Left cardiac atrium (tissue), 4 donors: ENCODE measurements at places on chromosomes 7 and 10. TPM values are rescaled to one million over a fixed set of nuclear protein-coding genes. Genes with fewer than 3 reads are reported as not detected.

DNA sequence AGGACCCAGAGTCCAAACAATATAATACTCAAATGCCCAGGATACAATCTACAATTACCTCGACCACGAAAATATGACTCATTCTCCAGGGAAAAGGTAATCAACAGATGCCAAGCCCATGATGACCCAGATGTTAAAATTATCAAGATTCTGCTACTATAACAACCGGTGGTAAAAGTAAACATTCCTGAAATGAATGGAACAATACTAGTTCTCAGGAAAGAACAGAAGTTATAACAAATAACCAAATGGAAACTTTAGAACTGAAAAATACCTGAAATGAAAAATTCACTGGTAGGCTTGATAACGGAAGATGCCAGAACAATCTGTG lies 34.1 kb upstream of the GUSB start:
- no peak for DNase-seq

DNA sequence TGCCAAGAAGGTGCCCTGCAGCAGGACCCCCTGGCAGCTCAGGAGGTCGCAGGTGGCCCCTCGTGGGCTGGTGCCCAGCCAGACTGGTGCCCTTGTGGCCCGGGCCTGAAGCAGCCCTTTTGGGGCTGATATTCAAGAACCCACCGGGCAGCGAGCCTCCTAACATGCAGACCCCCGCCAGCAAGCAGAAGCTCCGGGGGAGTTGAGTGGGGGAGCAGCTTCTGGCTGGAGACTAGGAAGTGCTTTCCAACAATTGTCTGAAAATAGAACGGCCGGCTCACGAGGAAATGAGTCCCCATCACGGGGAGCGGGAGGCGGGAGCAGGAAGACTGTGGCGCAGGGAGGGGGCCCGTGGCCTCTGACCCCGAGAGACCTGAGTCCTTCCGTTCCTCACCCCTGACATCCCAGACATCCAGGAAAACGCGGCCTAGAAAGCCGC lies 9.5 kb upstream of the INTS1 start:
- no peak for DNase-seq

DNA sequence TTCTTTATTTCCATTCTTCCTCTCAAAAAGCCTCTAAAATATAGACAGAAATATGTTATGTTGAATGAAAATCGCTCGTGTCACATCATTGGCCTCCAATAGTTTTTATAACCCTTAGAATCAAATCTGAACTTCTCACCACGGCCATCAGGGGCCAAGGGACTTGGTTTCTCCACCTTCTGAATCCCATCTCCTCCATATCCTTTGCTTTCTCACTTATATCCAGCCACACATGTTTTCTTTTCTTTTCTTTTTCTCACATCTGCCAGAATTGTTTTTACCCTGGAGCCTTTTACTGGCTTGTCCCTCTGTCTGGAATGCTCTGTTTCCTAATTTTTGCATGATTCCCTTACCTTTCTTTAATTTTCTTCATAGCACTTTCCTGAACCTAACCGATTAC lies 95.6 kb downstream of the CD36 start:
- DNase-seq: no peak

GRCh38 chr7:142389544-142389943 lies 131.7 kb upstream of the PRSS58 start:
- no peak for DNase-seq

GRCh38 chr10:3347413-3348182 lies 175.0 kb upstream of the PITRM1 start:
- no peak for DNase-seq

DNA sequence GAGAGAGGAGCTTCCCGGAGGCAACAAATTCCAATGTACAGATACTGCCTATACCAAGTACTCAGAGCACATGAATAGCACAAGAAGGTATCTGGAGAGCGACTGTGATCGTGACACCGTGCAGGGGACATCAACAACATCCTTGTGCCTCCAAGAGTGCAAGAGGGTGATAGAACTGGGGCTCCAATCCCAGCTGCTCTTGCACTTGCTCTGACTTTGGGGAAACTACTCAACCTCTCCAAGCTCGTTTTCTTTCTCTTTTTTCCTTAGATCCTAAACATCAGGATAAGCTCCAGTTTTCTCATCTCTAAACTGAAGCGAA lies 12.1 kb downstream of the RFC2 start:
- DNase-seq: no peak

DNA sequence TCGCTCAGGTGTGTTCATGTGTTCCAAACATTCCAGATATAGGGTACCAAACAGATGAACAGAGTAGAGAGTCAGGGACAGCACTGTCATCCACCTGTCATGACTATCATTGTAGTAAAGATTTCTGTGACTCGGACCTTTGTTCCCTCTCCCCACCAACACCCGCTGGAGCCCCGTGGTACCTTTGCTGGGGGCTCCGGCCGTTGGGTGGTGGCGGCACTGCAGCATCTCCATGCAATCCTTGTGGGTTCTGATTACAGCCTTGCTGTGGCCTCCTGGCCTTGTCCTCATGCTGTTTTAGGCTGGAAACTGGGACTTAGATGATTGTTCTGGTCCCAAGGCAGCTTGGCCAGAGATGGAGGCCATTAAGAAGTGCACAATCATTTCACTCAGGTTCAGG lies 247.3 kb downstream of the SKAP2 start:
- no peak for DNase-seq

The NCF1 gene
- total RNA-seq: 10.8 TPM

The TLX1 gene
- 0.21 TPM for total RNA-seq

GRCh38 chr7:135236727-135237126 lies 3.1 kb downstream of the STRA8 start:
- DNase-seq: no peak

- peak; percentile 98 for DNase-seq
These were observed 9.1 kb upstream of the FXYD4 start for GRCh38 chr10:43362191-43362839.

The GHRHR gene
- total RNA-seq: not detected

DNA sequence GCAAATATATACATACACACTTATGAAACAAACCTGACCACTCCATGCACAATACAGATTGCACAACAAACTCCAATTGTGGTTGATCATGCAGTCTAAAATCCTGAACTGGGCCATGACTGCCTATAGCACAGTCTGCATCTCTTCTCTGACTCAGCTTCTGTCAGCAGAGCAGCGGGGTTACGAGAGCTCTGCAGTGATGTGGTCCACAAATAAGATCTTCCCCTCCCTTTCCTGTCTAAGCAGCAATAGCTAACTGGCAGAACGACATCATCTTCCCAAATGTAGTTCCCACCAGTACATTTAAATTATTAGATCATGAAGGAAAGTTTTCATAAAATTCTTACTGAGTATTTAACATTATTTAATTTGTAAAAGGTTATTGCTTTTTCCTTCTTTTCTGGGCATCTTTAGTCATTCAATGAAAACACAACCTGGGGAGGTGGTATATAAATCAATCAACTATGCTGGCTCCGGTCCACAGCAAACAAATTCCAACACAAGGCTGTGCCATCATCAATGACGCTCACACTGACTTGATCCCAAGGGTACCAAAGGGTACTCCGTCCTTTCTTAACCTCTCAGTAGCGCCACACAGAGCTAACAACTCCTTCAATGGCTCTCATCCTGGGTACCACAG lies 17.1 kb downstream of the ARHGAP21 start:
- DNase-seq: peak; percentile 40

GRCh38 chr7:80548840-80549530 lies 37.1 kb upstream of the GNAT3 start:
- no peak for DNase-seq

DNA sequence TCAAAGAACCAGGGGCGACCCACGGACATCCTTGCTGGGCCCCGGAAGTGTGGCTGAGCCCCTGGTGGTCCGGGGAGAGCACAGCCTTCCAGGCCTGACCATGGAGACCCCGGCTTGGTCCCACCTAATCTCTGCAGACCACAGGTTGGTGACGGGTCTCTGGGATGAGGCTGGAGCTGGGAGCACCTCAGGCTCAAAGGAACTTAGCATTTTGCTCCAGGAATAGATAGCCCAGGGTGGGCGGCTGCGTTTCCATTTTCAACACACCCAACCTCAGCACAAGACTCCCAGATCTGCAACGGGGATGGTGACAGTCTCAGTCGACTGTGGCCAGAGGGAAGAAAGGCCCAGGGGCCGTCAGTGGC lies 58.5 kb downstream of the FOXL3 start:
- DNase-seq: no peak

DNA sequence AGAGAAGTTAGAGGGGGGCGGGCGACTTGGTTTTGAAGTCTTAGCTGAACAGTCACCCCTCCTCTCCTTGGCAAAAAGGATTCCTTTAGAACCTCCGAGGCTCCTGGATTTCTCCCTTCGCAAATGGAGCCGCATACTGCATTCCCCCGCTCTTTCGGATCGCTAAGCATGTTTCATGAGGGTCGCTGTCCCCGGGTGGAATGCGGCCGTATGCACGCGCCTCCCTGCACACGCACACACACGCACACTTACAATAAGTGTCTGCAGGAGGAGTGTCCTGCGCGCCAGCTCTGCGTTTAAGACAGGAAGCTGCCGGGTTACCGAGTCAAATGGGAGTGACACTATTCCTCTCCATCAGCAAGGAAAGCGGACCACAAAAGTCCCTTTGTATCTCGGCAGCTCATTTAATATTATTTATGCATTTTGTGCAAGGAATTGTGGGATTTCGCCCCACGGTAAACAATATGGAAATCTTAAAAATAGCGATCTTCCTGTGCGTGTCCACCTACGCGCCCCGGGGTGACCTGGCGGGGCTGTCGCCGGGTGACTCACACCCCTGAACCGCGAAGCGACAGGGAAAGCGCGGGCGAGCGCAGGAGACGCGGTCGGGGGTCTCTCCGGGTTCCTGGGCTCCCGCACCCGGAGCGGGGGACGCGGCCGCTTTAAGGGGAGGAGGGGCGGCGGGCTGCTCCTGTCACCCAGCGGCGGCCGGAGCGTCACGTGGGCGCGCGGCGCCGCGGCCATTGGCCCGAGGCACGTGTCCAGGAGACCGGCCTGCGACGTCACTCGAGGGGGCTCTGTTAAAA lies 988 bp upstream of the EN2 start:
- DNase-seq: peak; percentile 77

The COL26A1 gene
- not detected for total RNA-seq

The GSAP gene
- 11.5 TPM for total RNA-seq

DNA sequence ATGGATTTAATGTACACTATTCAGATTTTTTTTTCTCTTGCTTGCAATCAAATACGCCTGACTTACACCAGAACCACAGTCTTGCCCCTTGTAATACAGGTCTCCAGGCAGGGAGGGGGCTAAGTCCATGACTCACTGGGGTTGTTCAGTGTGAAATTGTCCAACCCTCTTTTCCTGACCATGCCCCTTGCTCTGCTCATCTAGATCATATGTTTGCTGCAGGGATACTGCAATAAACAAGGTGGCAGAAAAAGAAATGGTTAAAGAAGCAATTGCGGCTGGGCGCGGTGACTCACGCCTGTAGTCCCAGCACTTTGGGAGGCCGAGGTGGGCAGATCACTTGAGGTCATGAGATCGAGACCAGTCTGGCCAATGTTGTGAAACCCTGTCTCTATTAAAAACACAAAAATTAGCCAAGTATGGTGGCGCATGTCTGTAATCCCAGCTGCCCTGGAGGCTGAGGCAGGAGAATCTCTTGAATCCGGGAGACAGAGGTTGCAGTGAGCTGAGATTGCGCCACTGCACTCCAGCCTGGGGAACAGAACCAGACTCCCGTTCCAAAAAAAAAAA lies 85.5 kb downstream of the TMEM130 start:
- no peak for DNase-seq

- DNase-seq: no peak
These were observed 16.2 kb downstream of the CPVL start for GRCh38 chr7:29130096-29130495.

GRCh38 chr7:23003505-23004246 lies 10.3 kb downstream of the HYCC1 start:
- no peak for DNase-seq

DNA sequence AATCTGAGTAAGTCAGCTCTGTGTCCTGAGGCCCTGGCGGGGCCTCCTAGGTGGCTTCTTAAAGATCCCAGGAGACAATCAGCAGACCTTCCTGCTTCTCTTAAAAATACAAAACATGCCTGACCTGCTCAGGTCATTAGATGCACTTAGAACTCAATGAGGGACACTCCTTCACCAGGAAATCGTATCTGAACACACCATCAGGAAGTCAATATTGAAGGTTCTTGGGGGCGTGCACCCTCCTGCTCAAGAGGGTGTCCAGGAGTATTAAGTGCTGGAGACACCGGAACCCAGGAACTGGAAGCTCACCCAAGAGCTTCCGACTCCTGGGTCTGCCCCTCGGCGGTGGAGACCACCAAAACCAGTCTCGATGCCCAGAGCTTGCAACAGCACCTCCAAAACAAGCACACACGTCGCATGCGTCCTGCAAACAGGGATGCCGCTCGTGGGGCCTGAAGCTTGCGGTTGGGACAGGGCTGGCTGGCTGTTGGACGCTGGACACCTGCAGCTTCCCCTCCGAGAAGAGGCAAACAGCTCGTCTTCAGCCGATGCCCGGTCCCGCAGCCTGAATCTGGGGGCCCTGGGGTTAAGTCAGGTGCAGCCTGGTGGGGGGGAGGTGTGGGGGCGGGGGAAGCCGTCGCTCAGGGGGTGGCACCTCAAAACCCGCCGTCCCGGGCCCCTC lies 803 bp downstream of the RAPGEF5 start:
- no peak for DNase-seq

DNA sequence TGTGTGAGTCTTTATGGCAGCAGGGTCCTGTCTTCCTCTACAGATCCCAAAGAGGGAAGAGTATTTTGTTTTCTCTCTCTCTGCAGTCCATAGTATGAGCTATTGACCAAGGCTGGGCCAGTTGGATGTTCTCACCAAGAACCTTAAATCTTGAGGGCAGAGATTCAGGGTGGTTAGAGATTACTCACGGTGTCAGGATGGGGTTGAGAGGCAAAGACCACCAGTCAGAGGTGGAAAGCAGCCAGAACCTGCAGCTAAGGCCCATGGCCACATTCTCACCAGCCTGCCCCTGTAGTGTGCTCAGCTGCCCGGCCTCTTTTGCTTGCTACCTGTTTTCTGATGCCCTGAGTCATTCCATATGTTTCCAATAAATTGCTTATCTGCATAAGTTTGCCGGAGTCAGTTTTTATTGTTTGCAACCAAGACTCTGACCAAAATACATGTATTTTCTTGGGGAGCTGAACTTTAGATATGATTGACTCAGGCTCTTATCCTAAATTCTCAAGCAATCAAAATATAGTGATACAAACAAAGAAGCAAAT lies 67.0 kb downstream of the MAP3K8 start:
- no peak for DNase-seq

- DNase-seq: no peak
These were observed 463.3 kb downstream of the LRMDA start for GRCh38 chr10:75894761-75895160.

- no peak for DNase-seq
These were observed 27.3 kb upstream of the KMT2E start for GRCh38 chr7:104986628-104987259.

DNA sequence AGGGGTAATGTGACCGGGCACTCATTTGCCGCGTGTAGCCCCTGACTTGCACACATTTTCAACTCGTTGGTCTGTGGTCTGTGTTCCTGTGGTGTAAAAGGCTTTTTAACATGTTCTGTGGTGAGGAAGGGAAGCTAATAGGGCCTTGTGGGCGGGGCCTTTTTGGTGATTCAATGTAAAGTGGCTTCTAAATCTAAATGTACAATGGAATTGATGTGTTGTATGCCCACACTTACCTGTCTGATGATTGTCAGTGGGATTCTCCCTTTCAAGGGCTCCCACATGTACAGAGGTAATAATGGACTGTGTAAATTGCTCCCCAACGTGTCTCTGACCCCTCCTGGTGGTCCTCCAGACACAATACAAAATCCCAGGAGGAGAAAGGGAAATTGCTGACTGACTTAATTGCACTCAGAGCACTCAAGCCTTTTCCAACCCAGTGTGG lies 43.1 kb upstream of the GATAD1 start:
- DNase-seq: no peak
